ENCODE measurements at places on chromosomes 13 and 19.
A peak's percentile ranks its signal among the peaks of the same experiment; 100 is the strongest.

- no peak for DNase-seq
Observed at GRCh38 chr13:75800545-75800944, 164.4 kb downstream of the LMO7 start.

DNA sequence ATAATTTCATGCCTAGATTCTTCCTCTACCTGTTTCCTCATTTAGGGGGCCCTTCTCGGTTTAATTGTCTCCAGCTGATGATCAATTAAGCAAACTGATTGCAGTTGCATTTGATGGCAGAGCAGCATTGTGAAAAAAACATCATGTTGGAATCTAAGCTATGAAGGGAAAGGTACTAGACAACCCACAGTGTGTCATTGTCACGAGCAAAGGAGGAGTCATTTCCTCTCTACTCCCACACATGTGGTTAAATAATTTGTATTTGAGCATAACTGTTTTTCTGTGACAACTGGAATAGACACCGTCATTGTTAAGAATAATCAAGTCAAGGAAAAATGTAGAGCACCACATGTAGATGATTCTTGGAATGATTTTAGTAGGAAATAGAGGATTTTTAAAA lies 240.3 kb downstream of the DCT start:
- DNase-seq = peak; percentile 75

DNA sequence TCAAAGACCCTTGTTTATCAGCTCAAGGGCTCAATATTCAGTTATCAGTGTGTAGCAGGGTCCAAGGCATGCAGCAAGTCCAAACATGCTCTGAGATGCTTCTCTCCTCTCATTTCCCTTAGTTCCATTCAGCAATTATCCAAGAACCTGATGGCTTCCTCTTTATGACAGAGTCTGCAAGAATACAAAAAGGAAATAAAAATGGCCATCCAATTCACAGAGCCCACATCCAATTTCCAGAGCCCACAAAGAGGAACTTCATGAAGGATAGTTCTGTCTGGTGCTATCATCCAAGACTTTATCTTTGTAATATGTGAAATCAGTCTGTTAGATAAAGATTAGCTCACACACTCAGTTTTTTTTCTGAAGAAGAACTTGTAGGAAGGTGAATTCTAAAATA lies 217.2 kb downstream of the LACC1 start:
- DNase-seq = no peak

DNA sequence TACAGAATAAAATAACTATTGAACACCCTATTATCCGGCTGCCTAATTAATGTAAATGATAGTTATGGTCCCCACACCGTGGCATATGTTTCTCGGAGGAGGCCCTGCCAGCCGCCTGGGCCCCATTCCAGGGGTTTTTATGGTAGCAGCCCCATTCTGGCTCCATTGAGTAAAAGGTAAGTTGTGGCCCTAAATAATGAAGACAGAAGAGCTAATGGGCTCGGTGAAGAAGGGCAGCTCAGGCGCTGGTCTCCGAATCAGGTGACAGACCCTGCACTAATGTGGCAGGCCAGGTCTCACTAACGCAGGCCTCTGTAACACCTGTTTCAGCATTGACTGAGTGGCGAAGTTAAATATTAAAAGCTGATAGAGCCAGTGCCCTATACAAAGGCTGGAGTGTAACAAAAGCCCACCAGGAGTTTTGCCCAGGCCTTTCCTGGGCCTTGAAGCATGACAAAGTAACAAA lies 19.1 kb downstream of the POP4 start:
- peak; percentile 9 for DNase-seq

DNA sequence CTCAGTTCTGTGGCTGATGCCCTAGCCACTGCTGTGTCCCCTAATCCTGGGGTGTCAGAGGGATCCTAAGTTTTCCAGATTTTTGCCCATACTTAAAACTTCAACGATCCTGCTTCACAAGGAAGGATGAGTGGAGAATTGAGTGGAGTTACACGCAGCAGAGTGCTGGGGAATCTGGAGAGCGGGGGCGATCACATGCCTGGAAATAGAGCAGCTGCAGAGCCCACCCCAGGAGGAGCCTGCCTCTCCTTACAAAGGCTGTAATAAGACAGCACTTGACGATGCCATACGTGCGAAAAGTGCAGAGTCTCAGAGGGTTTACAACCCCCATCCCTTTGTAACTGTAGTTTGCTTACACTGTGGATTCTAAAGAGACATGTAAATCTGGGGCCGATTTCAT lies 40.6 kb downstream of the SUGP2 start:
- DNase-seq = no peak

GRCh38 chr13:40580566-40581276 lies 85.7 kb downstream of the FOXO1 start:
- DNase-seq = no peak

DNA sequence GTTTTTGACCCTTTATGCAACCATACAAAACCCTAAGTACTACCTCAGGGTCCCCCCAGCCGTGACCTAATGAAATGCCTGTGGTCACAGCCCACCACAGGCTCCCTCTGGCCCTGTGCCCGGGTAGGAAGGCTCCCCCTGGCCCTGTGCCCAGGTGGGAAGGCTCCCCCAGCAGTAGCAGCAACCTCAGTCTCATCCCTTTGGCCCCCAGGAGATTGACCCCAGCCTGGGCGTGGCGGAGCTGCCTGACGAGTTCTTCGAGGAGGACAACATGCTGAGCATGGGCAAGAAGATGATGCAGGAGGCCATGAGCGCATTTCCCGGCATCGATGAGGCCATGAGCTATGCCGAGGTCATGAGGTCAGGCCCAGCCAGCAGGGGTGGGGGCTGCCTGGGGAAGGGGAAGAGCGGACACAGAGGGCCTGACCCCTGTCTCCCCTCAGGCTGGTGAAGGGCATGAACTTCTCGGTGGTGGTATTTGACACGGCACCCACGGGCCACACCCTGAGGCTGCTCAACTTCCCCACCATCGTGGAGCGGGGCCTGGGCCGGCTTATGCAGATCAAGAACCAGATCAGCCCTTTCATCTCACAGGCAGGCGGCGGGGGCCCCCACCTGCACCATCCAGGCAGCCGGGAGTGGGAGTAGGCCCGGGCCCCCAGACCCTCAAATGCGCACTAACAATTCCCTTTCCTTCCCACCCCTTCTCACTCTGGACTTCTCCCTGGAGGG lies 6.3 kb upstream of the BEST2 start:
- peak; percentile 13 for DNase-seq

- no peak for DNase-seq
Observed at GRCh38 chr19:51628153-51628939, 1.9 kb downstream of the SIGLEC5 start.

DNA sequence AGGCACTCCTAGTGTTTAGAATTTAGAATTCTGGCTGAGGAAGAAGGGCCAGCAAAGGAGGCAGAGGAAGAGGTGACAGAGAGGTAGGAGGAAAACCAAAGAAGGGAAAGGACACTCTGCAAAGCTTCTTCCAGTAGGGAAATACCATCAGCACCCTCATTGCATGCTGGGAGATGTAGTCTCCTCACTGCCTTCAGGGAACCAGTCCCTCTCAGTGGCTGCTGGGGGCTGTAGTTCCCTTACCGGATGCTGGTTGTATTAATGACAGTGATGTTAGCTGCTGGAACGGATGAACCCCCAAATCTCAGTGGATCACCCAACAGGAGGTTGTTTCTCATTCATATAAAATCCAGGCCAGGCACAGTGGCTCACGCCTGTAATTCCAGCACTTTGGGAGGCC lies 10.1 kb downstream of the GRIN2D start:
- DNase-seq = peak; percentile 61

DNA sequence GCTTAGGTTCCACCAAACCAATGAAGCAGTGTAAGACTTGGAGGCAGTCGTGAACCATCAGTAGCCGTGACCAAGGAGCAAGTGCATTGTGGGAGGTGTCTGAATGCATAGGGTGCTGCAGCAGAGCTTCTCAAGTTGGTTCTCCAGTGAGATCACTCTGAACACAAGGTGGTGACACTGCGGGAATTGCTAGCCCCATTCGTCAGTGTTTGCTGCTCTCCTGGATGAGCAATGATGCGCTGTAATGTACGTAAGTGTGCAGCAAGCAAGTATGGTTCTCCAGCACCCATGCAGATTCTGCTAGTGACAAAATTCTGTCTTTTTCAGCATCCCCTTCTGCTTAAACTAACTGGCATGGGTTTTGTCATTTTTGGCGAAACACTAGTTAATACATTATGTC lies 97.6 kb upstream of the HTR2A start:
- no peak for DNase-seq

- DNase-seq = peak; percentile 8
Observed at GRCh38 chr13:30466841-30467252, 1.1 kb upstream of the HMGB1 start.

DNA sequence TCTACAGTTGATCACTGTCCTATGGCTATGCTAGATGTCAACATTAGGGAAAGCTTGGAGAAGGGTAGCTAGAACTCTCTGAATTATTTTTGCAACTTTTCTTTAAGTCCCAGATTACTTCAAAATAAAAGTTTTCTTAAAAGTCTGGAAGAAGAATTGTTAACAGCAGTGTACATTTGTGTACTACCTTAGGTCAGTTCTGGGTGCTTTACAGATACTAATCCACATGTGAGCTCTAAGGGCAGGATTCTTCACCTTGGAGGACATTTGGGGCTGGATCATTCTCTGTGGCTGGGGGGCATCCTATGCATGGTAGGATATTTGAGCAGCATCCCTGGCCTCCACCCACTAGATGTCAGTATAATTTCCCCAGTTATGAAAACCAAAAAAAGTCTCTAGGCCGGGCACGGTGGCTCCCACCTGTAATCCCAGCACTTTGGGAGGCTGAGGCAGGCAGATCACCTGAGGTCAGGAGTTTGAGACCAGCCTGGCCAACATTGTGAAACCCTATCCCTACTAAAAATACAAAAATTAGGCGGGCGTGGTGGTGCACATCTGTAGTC lies 2.8 kb downstream of the BRME1 start:
- no peak for DNase-seq

DNA sequence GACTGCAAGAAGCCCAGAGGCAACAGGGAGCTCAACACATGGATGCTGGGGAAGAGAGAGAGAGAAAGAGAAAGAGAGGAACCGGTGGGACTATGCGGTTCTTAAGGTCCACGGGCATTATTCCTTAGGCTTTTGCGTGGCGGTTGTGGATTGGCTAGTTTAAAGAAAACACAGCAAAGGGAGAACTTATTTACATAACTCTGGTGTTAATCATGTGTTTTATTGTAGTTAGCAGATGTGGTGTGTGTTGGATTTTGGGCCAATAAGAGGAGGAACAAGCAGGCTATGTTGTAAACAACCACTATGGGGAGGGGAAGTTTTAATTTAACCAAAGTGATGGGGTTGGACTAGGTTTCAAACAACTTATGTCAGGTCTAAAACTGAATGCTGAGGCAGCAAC lies 275.3 kb upstream of the KLF12 start:
- DNase-seq = no peak

Data from kidney tubule cell (primary cell).